ENCODE measurements at places on chromosomes 2 and 18.

DNA sequence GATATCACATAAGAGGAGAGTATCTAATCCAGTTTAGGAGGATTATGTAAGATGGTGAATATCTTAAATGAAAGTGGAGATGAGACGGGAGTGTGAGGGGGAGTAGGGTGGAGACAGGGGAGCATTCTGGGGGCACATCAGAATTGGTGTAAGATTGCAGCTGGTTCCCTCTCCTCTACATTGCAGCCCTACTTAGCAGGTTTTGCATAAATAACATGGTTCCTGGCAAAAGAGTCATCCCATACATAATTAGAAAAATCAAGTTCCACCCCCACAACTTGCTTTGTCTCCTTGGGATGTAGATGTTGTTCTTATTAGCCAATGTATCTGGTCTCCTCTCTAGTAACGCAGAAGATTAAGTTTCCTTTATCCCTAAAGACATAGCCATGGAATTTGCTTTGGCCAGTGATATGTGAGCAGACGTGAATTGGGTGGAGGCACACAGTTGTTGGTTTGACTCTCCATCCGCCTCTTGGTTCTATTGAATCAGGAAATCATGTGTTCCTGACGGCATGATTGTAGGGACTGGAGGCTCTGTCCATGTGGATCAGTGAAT is 137.9 kb downstream of the KLHL14 start:
- no peak for DNase-seq

DNA sequence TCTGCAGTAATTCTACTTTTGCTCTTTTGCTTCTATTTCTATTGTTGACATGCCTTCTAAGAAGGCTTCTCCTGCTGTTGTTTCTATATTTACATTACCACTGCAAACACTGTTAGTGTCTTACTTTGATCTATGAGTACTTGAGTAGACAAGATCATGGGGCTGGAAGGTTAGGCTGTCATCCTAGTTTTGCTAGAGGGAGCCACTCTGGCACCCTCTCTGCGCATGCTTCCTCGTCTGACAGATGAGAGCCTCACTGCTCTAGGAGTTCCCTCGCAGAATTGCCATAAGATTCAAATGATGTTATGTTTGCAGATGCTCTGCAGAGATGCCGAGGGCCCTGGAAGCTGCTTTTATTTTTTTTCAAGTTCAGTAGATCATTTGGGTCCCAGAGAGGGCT is 185.6 kb downstream of the RNF144A start:
- DNase-seq = no peak

DNA sequence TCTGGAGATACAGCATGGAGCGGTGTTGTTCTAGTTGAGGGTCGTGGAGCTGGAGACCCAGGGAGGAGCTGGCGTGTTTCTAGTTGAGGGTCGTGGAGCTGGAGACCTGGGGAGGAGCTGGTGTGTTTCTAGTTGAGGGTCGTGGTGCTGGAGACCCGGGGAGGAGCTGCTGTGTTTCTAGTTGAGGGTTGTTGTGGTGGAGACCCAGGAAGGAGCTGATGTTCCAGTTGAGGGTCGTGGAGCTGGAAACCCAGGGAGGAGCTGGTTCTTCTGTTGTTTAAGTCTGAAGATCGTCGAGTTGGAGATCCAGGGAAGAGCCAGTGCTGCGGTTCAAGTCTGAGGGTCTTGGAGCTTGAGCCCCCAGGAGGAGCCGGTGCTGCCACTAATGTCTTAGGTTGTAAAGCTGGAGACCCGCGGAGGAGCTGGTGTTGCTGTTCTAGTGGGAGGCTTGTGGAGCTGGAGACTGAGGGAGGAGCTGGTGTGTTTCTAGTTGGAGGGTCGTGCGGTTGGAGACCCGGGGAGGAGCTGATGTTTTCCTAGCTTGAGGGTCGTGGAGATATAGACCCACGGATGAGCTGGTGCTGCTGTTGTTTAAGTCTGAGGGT is 155.3 kb downstream of the RTP5 start:
- no peak for DNase-seq

GRCh38 chr2:237315829-237316225 is 98.1 kb downstream of the COL6A3 start:
- DNase-seq = no peak

DNA sequence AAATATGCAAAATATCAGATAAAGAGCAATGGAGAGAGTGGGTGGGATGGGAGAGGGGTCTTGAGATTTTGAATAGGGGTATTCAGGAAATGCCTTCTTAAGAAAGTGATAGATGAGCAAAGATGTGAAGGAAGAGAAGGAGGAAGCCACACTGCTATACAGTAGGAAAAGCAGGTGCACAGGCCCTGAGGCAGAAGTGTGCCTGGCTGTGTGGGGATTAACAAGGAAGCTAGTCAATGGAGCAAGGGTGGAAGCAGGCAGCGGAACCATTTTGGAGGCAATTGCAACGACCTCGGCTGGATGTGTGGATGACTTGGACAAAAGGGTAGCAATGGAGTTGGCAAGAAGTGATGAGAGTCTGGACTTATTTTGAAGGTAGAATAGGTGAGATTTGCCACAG is 11.0 kb upstream of the CNGA3 start:
- DNase-seq = no peak

DNA sequence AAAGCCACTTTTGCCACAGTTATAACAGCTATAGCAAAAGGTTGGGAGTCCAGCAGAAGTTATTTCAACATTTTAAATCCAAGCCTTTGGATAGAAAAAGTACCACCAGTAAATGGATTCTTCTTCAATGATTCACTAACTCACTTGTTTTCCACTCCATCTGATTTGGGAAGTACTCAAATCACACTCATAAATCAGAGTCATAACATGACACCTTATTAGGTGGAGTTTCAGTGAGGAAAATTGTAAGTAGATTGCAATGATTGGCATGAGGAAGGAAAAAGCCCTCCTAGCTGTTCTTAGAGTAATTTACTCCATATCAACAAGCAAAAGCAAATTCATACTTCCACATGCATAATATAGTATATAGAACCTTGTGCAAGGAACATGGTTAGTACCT is 132.9 kb downstream of the NR4A2 start:
- DNase-seq = no peak

DNA sequence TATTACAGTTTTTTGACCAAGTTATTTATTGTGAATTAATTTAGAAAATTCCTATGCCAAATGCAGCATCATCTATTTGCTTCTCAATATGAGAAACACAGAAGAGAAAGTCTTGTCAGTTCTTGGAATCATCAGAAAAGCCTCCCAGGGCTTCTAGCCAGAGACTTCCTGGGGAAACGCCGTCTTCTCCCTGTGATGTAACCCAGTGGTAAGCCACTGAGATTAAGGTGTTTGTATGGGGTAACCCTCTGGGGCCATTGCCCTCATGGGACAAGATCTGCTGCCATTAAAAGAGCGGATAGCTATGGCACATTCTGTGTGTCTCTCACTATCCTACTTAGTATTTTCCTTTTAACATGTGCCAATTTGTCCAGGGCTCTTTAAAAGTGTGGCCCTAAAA is 28.0 kb downstream of the ANKRD29 start:
- no peak for DNase-seq

- no peak for DNase-seq
These were observed 93.7 kb downstream of the SESTD1 start for GRCh38 chr2:179170901-179171300.

- no peak for DNase-seq
These were observed 104.5 kb downstream of the CDCA7 start for GRCh38 chr2:173458991-173459780.

Measured in NCI-H1436 (cell line).